ENCODE measurements at places on chromosomes 7 and 10.

- DNase-seq, result no peak
Observed at GRCh38 chr10:110242511-110242910, 35.1 kb downstream of the MXI1 start.

DNA sequence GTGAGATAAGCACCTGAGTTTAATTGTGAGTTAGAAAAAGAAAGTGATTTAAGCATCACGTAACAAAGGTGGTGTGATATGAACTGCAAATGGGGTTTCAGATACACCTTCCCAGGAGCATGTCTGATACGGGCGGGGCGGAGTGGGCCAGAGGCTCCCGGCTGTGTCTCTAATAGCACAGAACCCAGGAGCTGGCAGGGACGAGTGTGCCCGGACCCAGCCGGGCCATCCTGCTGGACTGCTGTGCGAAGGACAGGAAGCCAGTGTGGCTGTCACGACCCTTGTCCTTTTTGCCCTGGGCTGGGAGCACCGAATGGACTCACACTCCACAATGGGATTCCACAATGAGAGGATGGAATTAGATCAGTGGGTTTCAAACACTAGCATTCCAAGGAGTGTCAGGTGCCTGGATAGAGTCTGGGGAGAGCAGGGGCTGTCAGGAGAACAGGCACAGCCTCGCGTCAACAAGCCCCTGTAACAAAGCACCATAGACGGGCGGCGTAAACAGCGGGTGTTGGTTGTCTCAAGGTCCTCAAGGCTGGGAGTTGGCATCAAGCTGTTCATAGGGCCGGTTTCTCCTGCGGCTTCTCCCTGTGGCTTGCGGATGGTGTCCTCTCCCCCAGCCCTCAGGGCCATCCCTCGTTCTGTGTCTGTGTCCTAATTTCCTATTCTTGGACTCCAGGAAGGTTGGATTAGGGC is 242.6 kb upstream of the PITRM1 start:
- DNase-seq, result no peak

DNA sequence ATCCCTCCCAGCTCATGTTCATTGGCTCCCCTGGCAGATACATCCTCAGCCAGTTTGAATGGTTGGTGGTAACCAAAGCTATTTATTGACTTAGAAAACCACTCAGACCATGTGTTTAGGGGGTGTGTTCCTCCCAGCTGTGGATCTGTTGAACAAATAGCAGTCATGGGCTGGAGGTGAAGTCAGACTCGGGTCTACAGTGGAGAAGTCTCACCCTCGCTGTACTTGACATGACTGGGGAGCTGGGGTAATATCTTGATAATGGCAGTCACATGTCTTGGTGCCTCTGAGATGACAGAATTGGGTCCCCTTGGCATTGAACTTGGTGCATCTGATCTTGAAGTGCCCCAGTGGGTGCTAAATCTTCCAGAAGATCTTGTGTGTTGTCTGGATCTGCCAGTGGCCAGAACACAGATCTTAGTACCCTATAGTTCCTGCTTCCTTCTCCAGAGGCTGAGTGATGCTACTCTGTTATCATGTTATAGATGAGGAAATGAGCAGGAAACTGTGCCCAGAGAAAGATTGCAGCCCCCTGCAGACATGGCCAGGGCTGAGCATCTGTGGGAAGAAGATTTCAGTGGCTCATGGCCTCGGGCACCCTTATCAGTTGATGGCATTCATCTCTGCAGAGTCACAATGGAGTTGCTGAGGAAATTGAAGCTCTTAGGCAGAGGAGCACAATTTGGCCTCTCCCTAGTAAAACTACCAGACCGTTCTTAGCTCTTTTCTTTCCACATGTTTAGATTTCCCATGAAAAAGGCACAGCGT is 50.4 kb downstream of the ADRA2A start:
- no peak for DNase-seq

GRCh38 chr10:125003146-125003900 is 61.4 kb downstream of the ZRANB1 start:
- DNase-seq, result peak; percentile 17

GRCh38 chr7:5589819-5590595 is 166.4 kb upstream of the TNRC18 start:
- DNase-seq, result no peak

Data from GM12891 (cell line).